ENCODE measurements at places on chromosomes 12 and 14. TPM values are rescaled to one million over a fixed set of nuclear protein-coding genes. Genes with fewer than 3 reads are reported as not detected.

CALCOCO1 gene
- total RNA-seq: 30.6 TPM

GRCh38 chr12:122852336-122853275 is 17.3 kb downstream of the HIP1R start:
- no peak for DNase-seq

NAA30 gene
- total RNA-seq: 23.2 TPM

DNA sequence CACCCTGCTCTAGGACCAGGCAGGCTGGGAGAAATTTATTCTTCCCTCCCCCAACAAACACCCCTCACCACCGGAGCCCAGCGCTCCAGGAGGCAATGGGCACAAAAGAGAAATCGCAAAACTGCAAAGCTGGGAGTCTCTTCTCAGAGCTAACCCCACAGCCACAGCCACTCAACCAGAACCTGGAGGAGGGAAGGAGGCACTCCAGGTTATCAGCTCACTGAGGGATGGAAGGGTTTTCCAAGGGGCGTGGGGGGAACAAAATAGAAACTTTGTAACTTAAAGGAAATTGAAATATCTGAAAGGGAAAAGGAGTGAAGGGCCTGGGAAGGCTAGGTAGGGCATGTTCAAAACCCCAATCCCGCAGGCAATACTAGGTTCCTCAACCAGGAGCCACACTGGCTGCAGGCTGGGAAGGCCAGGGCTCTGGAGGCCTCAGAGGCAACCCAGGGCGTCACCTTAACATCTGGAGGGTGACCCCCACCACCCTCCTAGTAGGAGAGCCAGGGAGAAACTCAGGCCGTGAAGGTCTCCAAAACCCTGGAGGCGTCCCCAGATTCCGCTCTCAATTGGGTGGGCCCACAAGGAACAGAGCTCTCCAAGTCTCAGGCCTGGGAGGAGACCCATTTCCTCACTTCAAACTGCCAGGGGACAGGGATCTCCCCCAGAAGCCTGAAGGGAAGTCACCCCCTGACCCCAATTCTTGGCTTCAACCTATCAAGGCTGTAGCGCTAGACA is 3.2 kb downstream of the KDM2B start:
- no peak for DNase-seq

- DNase-seq: no peak
Observed at GRCh38 chr12:11695321-11695720, 45.8 kb downstream of the ETV6 start.

DNA sequence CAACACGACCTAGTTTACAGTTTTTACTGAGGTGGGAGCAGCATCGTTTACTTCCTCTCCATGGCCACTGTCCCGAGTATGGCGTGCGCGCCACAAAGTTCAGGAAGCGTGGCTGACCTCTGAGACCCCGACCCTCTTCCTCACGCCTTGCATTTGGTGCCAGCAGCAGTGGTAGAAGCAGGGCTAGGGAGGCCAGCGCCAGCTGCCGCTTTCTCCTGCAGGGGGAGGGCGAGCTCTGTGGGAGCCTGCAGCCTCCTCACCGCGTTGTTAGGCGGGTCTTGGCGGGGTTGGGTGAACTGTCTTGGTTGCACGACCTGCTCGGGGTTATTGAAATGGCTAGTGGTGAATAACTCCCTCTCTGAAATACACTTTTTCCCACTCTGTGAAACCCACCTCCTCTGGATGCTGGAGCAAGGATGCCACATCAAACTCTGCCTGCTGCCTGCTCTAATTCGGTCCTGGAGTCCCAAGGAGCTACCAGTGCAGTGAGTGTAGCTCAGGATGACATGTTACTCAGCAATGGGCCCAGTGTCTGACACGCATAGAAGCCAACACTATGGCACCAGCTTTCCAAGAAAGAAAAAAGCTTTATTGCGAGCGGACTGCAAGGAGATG is 22.3 kb upstream of the TDRD9 start:
- DNase-seq: no peak

ZDHHC22 gene
- total RNA-seq: 0.15 TPM

ADCY6 gene
- total RNA-seq: 19.0 TPM

ASCL1 gene
- total RNA-seq: not detected

DNA sequence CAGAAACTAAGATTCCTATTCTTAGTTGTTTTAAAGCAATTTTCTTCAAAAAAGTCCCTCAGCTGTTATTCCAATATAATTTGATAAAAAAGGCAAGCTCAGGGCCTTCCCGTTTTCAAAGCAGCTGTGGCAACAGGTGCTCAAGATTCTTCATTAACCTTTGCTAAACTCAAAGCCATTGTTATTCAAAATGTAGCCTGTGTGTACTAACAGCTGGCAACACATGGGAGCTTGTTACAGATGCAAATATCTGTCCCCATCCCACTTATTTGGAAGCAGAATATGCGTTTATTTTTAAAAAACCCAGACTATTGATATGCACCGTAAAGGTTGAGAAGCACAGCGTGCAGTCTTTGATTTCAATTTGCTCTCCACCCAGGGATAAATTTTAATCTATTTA is 210.4 kb upstream of the SYT10 start:
- DNase-seq: no peak

DNA sequence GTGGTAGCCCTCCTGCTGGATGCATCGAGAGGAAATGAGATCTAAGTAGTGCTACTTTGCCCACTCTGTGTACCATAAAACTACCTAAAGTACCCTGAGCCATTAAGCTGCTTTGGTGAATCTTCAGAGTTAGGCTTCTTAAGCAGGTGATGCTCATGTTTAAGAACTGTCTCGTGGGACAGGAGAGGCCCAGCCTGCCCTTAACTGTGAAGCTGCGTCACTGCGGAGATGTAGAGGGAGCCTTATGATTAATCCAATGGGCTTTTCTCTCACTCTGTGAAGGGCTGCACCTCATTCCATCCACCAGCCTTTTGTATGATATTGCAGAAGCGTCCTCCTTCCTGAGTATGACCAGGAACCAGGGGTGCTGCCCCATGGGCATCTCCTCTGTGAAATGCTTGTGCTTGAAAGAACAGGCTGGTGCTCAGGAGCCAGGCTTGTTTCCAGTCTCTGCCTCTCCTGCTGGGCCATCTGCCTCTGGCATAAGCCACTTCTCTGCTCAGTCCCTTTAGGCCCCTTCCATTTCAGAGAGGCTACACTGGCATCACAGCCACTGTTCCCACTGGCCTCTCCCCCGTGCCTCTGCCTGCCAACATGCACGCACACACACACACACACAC is 6.8 kb upstream of the CCDC177 start:
- DNase-seq: no peak

- peak; percentile 84 for DNase-seq
Observed at GRCh38 chr12:121799156-121799841, 4.5 kb upstream of the SETD1B start.

GRCh38 chr14:51209457-51209856 is 30.6 kb upstream of the TMX1 start:
- DNase-seq: no peak

RPL36AL gene
- 408 TPM for total RNA-seq

- DNase-seq: no peak
Observed at GRCh38 chr12:26520869-26521268, 312.1 kb downstream of the ITPR2 start.

DNA sequence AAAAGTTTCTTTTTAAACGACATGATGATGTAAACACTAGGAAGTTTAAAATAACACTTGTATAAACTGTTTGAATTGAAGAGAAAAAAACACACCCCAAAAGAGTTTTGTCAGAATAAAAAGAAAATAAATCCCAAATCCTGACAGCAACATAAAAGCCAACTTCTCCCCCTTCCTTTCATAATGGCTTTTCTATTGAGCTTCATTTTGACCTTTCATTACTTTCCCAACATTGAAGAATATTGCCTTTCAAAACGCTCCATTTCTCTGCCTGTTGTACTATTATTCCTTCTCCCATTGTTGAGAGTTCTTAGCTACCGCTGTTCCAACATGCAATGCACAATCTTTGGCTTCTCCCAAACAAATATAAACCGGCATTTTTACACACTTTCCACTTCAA is 448.5 kb downstream of the BCAT1 start:
- DNase-seq: no peak

GRCh38 chr12:124953689-124954405 is 35.1 kb downstream of the DHX37 start:
- no peak for DNase-seq

NAV3 gene
- 1.6 TPM for total RNA-seq

GRCh38 chr12:6541371-6542165 is 7.3 kb downstream of the GAPDH start:
- DNase-seq: no peak

- no peak for DNase-seq
Observed at GRCh38 chr12:77116277-77116676, 50.9 kb upstream of the E2F7 start.

DNA sequence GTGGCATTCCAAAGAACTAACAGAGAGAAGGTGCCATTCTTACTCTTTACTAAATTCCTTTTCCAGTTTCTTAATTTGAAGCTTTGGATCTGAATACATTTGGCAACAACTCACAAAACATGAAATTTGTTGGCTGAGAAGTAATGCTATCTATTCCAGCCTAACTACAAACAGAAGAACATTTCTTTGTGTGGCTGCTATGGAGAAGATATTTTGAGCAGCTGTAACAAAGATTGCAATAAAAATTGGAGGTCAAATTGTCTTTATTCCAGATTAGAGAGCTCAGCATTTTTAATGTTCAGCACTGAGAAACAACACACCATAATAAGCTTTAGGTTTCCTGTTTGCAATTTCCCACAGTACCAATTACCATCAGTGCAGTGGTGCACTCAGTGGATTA is 835.8 kb upstream of the FLRT2 start:
- DNase-seq: no peak

DNA sequence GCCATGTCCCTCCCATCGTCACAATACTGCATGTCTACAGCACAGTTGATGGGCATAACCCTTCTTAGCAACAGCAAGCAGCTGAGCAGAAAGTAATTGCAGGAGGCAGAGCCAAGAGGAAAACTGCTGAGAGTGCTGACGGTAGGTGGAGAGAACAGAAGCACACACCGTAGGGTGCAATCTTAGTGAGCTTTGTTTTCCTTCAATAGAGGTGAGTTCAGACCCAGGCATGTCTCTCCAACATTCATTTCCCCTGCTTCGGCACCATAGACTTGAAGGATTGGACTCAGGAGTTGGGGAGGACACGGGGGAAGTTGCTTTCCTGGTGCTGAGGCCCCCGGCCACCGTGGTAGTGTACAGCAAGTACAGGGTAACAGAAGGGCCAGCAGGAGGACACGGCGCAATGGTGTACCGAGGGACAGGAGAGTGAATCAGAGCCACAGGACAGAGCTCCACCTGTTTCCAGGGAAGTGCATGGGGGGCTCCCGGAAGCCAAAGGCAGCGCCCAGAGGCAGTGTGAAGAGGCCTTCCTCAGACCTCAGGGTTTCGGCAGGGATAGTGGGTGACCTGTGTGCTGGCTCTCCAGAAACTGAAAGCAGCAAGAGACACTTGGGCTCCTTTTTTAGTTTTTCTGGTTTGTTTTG is 36.3 kb upstream of the SINHCAF start:
- no peak for DNase-seq

DNA sequence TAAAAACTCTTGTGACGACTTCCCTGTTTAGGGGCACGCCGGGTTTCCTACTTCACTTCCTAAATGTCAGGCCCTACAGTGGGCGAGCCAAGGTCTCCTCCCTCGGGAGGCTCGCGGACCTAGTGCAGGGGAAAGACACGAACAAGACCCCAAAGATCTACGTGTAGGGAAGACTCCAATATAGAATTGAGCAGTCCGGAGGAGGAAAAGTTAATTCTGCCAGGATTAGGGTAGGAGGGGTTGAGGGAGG is 564 bp downstream of the ATXN3 start:
- peak; percentile 41 for DNase-seq

DNA sequence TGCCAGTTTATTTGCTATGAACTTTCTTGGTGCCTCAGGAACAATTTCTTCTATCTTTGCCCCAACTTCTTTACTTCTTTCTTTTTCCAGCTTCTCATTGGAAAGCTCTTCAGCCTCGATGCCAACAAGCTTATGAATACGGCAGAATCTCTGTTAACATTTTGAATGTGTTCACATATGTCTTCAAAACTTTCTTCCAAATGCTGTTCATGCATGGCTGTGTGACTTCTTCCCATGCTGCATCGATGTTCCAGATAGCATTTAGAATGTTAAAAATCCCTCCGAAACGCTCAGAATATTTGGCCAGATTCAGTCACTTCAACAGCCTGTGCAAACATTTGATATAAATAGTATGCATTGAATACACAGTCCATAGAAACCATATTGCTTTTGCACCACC is 247.8 kb upstream of the ARID2 start:
- DNase-seq: no peak

- DNase-seq: peak; percentile 65
Observed at GRCh38 chr12:75820848-75821578, 210.6 kb downstream of the PHLDA1 start.

GRCh38 chr14:72499746-72500145 is 394.2 kb downstream of the DPF3 start:
- no peak for DNase-seq

DNA sequence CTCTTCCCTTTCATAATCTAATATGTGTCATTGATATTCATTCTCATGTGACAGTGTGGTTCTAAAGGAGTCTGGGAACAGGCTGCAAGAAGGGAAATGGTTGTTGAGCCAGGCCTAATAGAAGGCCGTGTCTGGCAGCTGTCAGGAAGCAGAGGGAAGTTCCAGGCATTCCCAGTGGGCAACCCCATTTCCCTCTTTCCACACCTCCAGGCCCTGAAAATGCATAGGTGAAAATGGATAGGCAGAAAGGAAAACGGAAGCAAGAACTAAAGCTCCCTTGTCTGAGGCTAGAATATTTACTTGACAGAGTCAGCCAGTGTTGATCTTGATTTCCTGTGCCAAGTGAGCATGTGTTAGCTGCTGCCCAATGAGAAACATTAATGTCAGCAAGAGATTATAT is 97.7 kb downstream of the PPM1A start:
- peak; percentile 39 for DNase-seq

AQP6 gene
- total RNA-seq: not detected

- DNase-seq: peak; percentile 17
Observed at GRCh38 chr14:34398024-34398423, 64.0 kb downstream of the SPTSSA start.

STYK1 gene
- 8.6 TPM for total RNA-seq

- no peak for DNase-seq
Observed at GRCh38 chr14:89267163-89267562, 149.9 kb downstream of the FOXN3 start.

DNA sequence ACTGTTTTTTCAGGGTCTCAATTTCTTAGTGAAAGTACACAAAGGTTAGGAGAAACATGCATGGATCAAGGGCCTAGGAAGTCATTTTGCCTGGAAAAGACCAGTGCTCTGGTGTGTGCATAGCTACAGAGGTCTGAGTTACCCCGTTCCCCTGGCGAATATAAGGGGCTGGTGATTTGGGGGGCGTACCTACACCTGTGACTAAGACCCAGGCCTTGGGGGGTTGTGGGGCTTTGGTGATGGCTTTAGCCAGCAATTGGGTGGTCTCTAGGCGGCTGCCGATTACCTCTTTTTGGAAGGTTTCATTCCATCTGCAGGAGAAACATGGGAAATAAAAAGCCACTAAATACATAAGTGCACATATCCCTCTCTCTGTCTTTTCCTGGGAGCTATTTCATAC is 1.1 kb downstream of the SDR39U1 start:
- DNase-seq: no peak
